CD4-positive, alpha-beta T cell treated with Interleukin-15 for 1 hour (primary cell): ENCODE measurements at places on chromosomes 1 and 21.

DNA sequence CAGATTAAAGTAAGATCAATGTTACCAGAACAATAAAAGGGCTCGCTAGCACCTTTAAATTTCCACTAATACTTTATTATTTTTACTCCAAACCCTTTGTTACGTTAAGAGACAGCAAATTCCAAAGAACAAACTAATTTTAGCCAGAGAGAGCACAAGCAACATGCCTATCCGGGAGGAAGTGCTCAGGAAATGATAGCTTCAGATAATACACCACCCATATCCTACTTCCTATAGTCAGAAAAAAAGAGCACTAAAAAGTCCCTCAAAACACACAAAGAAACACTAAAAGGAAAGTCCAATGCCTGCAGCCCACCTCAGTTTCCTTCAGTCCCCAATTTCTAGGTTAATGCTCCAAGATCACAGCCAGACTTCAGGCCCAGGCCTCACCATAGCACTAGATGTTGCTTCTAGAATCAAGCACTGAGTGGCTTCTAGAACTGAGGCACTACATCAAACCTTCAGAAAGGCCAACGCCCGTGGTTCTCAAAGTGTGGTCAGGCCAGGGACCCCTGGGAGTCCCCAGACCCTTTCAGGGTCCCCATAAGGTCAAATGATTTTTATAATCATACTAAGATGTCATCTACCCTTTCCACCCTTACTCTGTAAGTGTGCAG, 142.6 kb downstream of the PSMG1 start:
- no peak for DNase-seq

DNA sequence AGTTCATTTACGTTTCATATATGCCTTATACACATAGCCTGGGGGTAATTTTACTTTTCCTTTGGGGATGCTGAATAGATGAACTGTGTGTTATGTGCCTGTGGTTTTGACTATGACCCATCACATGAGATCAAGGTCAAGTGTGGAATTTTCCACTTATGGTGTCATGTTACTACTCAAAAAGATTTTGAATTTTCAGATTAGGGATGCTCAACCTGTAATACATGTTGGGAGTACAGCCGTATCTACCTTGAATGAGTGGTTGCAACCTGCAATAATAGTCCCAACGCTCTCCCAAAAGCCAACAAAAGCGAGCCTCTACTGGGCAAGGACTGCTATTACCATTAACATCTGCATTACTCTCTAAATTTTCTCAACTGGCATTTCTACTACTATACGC, 68.5 kb upstream of the SDC3 start:
- no peak for DNase-seq

- DNase-seq = no peak
These were observed 9.1 kb upstream of the GPR88 start for GRCh38 chr1:100528871-100529270.

DNA sequence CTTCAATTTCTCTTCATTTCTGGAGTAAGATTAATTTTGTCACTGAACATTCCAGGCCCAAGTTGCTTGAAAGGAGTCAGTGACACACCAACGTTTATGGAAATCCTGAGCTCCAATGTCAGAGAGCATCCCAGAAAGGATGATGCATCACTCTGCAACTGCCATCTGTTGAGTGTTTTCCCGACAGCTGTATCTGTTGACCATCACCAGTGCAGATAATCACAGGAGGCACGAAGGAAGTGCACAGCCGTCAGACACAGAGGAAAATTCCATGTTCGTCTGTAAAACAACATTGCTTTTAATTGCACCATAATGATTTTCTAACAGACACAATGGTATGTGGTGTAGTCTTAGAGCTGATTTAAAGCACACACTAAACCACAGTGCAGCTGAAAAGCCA, 376.7 kb upstream of the ADGRL2 start:
- DNase-seq = no peak

GRCh38 chr1:207366022-207366421, 44.5 kb downstream of the CD55 start:
- no peak for DNase-seq

- DNase-seq = no peak
These were observed 184.0 kb downstream of the CDC7 start for GRCh38 chr1:91684481-91685196.

GRCh38 chr1:22414244-22414751, 37.4 kb upstream of the ZBTB40 start:
- no peak for DNase-seq

DNA sequence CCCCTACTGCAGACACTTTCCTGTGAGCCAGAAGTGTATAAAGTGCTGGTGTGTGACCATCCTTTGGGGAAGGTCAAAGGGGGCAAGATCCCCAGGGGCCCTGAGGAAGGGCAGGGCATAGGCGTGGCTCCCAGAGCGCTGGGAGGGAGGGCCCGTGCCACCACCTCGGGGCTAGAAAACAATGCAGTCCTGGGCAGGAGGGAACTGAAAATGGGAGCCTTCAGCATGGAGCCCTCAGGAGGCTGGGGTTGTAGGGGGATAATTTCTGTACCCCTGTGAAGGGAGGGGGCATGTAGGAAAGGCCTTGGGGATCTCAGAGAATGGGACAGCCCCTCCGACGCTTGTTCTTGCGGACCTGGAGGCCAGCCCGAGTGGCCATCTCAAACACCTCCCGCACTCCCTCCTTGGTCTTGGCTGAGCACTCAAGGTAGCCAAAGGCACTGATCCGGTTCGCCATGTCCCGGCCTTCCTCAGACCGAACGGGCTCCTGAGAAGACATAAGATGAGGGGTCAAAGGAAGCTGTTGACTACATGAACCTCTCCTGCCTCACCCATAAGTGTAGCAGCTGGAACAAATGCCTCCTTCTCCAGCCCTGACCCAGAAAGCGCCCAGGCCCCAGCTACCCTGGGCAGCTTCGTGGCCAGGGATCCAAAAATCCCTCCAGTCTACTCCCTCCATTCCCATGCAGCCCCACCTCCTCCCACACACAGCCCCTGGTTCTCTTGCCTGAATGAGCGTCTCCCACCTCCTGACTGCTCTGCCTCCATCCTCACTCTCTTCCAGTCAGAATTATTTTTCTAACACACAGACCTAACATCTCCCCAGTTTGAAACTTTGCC, 5.5 kb downstream of the RHOC start:
- DNase-seq = no peak

- no peak for DNase-seq
These were observed 100.6 kb upstream of the KCNJ15 start for GRCh38 chr21:38156200-38156599.

DNA sequence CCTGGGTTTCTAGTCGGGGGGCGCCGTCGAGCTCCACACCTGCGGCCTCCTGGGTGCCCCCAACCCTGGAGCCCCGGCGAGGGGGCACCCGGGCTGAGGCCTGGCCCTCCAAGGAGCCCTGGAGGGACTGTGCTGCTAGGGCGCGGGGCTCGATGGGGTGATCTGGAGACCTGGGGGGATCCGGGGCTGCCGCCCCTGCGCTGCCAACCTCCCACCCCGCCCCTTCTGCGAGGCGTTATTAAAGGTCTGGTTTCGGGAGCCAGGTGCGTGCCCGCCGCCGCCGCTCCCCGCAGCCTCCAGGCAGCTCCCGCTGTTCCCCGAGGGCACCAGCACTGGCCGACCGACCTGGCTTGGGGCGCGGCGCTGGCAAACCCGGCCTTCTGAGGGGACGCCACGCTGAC, 746 bp upstream of the POFUT2 start:
- DNase-seq = no peak

- DNase-seq = no peak
These were observed 12.3 kb upstream of the C4BPB start for GRCh38 chr1:207076181-207076955.

GRCh38 chr1:28582248-28582615, 9.8 kb upstream of the RAB42 start:
- no peak for DNase-seq

GRCh38 chr1:204344665-204345355, 14.9 kb downstream of the PLEKHA6 start:
- no peak for DNase-seq

DNA sequence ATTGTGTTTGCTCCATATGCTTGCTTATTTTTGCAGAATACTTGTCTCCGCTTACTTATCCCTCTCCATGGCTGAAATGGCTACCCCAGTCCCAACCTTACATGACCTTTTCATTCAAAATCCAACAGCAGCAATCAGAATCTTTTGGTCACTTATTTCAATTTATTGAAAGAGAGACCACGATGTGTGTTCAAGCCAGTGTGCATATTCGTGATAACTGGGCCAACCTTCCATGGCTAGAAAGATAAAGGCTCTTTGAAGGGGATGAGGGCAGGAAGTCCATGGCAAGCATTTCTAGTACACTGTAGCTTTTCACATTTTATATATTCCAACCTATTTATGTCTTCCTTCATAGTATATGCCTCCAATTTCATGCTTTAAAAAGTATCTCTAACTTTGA, 23.1 kb downstream of the HSD11B1 start:
- no peak for DNase-seq

DNA sequence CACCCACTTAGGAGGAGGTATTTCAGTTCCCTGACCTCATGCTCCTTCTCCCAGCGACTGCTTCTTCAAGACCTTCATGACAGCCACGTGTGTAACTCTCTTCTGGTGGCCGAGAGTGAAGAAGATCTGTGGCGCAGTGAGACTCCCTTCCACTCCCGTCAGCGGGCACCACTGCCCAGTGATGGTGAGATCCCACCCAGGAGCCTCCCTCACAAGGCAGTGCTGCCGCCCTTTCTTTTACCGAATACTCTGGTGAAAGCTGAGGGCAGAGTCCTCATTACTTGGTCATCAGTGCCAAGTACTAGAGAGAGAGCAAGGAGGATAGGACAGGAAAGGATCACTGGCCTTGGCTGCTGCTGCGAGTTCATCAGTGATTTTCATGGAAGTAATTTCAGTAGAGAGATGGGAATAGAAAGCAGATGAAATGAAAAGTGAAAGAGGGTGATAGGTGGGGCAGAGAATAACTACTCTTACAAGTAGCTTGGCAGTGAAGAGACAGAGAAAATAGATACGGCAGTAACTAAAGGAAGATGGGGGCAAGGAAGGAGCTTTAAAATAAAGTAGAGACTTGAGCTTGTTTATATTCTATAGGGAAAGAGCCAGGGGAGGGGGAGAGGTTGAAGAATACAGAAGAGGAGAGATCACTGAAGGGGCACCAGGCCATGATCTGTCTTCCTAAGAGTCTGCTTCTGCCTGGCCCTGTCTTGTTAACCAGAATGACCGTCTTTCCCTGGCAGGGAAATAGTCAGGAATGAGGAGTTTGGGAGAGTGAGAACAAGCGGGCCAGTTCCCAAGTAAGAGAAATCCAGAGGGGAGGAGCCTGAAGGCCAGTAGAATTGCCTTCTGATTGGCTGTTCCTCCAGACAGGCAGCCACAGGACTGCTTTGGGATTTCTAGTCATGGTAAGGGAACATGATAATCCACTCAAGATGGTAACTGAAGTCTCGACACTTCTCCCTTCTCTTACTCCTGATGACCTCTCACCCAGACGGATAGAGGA, 18.3 kb downstream of the HYI start:
- no peak for DNase-seq

GRCh38 chr1:156813298-156813697, 3.4 kb downstream of the SH2D2A start:
- no peak for DNase-seq

GRCh38 chr1:91891969-91892368, 6.0 kb upstream of the TGFBR3 start:
- DNase-seq = no peak

DNA sequence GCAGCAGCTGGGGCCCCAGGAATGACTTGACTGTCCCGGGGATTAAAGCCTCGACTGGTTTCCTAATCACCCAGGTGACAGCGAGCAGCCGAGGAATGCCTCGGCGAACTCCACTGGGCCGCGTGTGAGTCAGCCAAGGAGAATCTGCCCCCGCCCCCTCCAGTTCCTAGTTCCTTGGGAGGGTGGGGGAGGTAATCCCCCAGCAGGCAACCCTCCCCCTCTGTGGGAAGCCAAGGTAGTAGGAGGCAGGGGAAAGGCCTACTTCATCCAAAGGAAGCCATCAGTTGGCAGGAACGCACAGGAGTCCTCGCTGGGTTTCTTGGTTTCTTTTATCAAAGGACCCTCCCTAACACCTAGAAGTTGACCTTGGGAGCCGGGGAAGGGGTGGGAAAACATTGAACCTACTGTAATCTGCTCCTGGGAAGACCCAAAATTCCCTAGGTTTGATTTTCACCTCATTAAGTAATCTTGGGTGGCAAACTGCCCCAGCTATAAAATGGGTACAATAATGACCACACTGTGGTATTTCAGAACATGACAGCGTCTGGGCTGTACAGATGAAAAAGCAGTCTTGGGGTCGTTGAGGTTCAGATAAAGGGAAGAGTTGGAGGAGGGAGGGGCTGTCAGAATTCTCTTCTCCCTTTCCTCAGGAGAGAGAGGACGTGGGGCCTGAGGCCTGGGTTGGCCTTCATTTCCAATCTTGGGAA, 1.4 kb downstream of the TENT5B start:
- no peak for DNase-seq

DNA sequence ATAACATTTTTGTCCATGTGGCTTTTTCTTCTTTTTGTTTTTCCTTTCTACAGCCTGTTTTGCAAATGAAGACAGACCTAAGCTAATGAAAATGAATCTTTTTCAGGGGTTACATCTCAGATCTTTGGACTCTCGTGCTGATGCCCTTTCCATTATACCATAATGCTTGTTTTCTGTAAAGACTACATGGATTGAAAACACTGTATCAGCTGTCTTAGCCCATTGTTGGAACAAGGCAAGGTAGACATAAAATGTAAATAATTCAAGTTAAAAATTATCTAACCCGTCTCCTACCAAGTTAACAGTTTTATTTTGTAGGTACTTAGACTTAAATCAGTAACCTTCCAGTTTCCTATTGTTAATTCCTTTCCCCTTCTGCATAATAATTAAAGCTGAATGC, 44.9 kb downstream of the RPRD2 start:
- DNase-seq = no peak

DNA sequence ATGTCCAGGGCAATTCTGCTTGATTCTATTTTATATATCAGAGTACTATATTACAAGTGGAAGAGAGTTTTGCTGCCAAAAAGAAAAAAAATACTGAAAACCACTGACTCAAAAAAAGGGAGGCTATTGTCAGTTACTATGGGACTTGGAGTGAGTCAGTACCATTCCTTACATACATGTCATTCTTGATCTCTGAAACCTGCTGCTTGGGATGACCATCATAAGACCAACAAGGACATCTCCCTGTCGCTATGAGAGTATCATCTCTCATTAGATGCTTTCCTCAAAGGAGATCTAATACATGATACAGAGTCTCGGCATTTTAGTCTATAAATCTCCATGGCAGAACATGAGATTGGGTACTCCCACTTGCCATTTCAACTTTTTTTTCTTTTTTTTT, 11.8 kb upstream of the INPP5B start:
- no peak for DNase-seq

- DNase-seq = no peak
These were observed 1.1 kb downstream of the SPSB1 start for GRCh38 chr1:9293533-9294404.

- DNase-seq = peak; percentile 73
These were observed 35.0 kb downstream of the CTNNBIP1 start for GRCh38 chr1:9874959-9875635.

GRCh38 chr1:62727656-62728407, 39.6 kb upstream of the DOCK7 start:
- DNase-seq = no peak
